ENCODE measurements at places on chromosomes 11 and 22. TPM values are rescaled to one million over a fixed set of nuclear protein-coding genes. Genes with fewer than 3 reads are reported as not detected.

The CNTN5 gene
- polyA plus RNA-seq, result not detected

DNA sequence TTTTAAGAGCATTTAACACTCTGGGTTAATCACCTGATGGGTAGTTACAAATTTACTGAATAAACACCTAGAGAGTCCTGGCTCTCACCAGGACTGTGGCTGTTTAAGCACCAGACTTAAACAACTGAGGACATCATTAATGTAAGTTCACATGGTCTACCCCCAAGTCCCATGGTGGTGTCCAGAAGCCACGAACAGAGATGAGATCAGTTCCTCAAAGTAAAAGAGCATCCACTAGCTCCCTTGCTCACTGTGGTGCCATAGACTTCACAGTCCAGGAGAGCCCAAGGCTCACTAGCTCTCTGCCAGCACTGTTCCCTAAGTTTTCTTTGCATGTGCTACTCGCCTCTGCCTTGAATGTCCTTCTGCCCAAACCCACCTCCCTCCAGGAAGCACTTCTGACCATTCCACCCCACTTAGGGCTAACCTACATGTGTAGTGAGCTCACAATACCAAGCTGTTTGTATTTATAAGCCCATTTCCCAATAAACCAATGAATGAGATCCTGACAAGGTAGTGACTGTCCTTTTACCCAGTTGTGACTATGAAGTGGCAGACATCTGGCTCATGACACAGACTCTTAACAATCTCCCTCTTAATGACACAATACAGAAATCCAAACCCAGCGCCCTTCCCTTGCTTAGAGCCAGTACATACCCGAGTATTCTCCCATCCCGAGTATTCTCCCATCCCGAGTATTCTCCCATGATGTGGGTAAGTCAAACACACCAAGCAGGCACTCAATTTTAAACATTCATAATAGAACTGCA lies 15.7 kb downstream of the NAP1L4 start:
- no peak for DNase-seq

GRCh38 chr22:50343541-50343935 lies 411 bp downstream of the PPP6R2 start:
- DNase-seq, result no peak

DNA sequence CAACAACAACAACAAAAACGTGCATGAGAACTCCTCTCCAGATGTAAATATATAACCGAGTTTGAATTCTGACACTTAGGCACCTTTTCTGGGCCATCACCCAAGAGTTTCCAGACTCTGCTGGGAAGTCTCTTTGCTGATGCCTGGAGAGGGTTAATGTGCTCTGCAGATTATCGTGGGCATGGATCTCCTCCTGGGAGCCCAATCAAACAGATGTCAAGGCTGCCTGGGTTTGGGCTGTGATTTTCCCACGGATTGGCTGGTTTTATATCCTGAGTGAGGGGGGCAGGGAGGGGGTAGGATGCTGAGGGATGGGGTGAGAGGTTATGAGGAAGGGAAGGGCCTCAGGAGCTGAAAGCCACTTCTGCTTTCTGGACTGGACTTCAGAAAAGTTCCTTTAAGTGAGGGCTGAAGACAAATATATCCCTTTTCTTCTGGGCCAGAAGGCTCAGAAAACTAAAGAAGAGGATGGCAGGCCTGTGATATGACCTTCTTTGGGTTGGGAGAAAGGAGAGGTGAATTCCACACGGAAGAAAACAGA lies 4.2 kb downstream of the ELF5 start:
- DNase-seq, result no peak

Data from immature natural killer cell (primary cell).